ENCODE measurements at places on chromosomes 13 and 19.
A peak's percentile ranks its signal among the peaks of the same experiment; 100 is the strongest.

- peak; percentile 82 for DNase-seq
These were observed 64.9 kb upstream of the HTR2A start for GRCh38 chr13:46961719-46962118.

DNA sequence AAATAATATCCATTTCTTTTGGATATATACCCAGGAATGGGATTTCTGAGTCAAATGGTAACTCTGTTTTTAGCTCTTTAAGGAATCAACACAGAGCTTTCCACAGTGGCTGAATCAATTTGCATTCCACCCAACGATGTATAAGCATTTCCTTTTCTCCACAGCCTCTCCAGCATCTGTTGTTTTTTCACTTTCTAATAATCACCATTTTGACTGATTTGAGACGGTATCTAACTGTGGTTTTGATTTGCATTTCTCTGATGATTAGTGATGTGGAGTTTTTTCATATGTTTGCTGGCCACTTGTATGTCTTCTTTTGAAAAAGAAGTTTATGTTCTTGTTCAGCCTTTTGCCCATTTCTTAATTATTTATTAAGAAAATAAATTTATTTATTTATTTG is 352.2 kb upstream of the OBI1 start:
- no peak for DNase-seq

DNA sequence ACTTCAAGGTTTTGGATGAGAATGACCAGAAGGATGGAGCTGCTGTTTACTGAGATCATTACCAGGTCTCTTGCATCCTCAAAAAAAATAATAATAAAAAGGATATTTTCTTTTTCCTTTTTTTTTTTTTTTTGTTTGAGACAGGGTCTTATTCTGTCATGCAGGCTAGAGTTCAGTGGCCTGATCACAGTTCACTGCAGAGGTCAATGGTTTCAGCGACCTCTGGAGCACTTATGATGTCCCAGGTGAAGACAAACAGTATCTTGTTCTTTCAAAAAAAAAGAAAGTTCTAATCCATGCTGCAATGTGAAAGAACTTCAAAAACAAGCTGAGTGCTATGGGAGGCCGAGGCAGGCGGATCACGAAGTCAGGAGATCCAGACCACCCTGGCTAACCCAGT is 30.4 kb upstream of the TPM4 start:
- DNase-seq = no peak

GRCh38 chr19:1627194-1627593 is 21.9 kb upstream of the UQCR11 start:
- DNase-seq = no peak

DNA sequence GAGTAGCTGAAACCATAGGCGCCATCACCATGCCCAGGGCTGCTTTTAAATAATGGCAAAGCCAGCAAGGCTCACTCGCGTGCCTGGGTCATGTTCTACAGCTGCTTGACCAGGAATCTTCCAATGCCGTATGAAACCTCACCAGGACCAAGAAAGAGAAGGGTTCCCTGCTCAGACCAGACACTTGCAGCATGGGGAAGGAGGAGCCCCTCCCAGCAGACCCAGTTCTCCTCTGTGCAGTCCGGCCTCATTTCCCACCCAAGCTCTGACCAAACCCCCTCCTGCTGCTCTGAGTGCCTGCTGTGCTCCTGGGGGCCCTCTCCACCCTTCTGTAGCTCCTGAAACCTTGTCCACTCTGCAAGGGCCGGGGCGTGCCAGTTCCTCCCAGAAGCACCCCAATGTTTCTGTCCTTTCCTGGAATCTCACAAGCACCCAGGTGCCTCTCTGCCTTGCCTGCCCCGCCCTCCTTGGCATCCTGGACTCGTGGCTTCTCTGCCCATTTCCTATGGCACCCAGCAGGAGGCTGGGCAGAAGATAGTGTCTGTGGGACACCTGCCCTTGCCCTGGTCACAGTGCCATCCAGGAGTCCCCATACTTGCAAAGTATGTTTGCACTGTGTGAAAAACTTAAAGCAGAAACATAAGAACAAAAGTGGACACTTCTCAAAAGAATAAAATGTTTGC is 6.8 kb upstream of the SLC7A9 start:
- DNase-seq = no peak

DNA sequence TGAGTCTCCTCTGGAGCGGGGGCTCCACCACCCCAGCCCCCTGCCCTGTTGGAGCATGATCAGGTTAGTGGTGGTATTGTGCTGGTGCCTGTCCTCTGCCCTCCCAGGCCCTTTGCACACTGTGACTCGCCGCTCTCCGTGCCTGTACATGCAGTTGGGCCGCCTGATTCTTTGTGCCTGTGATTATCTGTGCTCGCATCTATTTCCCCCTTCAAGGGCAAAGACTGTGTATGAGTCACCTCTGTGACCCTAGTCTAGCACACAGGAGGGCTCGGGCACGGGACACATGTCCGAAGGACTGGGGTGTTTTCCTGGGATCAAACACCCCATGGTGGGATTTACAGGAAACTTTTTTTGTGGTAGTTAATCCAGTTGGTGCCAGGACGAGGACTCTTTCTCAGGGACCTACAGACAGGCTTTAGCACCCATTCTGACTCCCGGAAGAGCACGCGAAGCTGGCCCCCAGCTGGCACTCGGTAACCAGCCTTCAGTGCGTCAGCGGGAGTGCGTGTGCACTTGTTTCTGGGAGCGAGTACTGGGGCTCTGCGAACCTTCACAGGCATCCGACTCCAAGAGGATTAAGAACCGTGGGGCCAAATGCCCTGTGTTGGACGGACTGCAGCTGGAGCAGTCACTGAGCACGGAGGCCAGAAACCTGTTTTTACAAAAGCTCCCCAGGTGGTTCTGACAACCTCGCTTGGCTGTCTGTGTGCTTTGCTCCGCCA is 6.7 kb downstream of the PPP1R37 start:
- DNase-seq = no peak

All from SIG-M5 (cell line).